ENCODE measurements at places on chromosomes 2 and 18. TPM values are rescaled to one million over a fixed set of nuclear protein-coding genes. Genes with fewer than 3 reads are reported as not detected.

Gene TMEM198
- not detected for total RNA-seq

- no peak for DNase-seq
Observed at GRCh38 chr2:209086761-209087160, 337.1 kb upstream of the MAP2 start.

Gene ZNF385B
- not detected for total RNA-seq

DNA sequence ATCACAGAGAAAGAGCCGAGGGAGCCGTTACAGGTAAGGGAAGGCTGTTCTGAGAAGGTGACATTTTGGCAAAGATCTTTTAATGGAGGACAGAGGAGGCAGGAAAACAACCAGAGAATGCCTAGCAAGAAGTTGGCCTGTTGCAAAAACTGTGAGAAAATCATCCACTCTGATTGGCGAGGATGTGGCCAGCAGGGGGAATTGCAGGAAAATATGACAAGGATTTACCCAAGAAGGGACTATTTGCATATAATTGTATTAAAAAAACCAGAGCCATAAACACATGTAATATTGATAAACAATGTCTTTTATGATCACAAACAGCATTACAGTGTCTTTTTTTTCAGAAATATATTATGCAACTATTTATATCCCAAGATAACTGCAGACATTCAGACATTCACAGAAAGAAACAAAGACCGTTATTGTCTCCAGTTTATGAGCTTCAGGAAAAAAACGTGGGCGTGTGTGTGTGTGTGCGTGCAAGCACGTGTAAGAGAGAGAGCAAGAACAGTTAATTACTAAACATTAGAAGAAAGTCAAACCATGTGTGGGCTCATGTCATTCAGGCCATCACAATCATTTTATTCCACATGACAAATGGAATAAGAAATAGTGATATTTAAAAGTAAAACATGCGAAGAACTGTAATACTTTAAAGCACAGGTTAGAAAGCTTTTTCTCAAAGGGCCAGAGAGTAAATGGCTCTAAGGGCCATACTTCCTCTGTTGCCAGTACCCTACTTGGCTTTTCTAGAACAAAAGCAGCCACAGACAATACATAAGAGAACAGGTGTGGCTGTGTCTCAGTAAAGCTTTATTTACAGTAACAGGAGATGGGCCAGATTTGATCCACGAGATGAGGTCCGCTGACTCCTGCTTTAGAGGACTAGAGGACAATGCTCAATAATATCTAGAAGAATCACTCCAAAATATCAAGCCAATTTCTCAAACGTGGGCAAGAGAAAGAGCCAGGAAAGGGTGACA lies 324.1 kb downstream of the DLGAP1 start:
- no peak for DNase-seq

Gene TMEM200C
- under 0.01 TPM for total RNA-seq

Gene PTPRN
- total RNA-seq: not detected

DNA sequence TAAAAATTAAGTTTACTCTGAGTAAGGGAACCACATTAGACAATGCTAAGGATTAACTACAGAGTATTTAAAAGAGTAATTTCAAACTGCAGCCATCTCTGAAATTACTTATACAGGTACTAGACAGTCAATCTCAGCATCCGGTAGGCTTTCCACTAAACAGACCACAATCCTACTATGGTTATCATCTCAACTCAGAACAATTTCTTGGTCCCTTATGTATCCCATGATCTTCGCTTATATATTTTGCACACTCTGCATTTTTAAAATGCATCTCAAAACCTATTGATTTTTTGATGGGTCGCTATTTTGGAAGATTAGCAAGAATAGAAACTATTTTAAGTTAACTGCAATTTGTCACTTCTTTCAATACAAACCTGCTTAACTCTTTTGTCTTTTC lies 1.4 kb downstream of the PPP4R1 start:
- no peak for DNase-seq

- no peak for DNase-seq
Observed at GRCh38 chr18:45652303-45653080, 37.2 kb downstream of the SLC14A2 start.

DNA sequence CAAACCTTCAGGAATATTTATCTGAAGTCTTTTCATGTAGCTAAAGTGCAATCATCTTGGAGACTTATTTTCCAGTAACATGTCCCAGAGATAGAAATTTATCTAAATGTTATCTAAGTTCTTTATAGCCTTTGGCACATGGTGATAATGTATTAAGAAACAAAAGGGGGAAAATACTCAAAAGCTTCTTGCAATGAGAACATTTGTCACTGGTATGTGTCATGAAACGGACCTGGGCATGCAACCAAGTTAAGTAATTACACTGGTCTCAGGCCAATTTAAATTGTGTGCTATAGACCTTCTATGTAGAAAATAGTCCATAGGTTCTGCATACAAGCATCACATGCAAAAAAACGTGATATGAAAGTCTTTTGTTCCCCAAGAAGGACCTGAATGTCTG lies 136.2 kb downstream of the SLC8A1 start:
- DNase-seq: no peak

DNA sequence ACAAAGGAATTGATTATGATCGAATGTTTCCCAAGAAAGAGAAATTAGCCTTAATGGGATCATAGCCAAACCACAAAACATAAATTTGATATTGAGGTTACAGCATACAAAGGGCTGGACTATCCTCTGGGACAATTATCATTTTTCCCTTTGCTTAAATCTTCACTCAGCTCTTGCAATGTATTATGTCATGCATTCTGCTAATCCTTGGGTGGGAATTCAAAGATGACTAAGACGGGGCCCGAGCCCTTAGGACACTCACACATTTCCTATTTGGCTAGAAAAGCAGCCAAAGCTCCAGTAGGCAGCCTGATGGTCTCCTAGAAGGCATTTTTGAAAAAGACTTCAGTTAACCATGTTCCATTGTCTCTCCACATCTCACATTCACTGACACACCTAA lies 17.2 kb upstream of the NMI start:
- no peak for DNase-seq

DNA sequence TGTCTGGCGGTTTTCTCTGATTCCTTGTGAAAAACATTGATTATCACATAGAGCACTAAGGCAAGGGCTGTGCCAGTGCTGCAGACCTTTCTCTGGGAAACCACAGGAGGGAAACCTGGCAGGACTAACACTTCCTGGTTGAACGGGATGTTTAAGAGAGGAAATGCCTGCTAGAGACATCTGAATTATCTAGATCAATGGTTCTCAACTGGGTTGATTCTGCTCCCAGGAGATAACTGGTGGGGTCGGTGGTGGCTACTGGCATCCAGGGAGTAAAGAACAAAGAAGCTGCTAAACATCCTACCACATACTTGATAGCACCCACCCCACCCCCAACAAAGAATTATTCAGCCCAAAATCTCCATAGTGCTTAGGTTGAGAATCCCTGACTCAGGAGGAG lies 37.5 kb downstream of the DDX18 start:
- DNase-seq: no peak

Gene RAPGEF4
- 17.7 TPM for total RNA-seq

Gene HOXD1
- 4.6 TPM for total RNA-seq

Gene ALPP
- total RNA-seq: not detected

- no peak for DNase-seq
Observed at GRCh38 chr2:154836632-154837031, 138.1 kb downstream of the KCNJ3 start.

Gene FKBP7
- 17.3 TPM for total RNA-seq

DNA sequence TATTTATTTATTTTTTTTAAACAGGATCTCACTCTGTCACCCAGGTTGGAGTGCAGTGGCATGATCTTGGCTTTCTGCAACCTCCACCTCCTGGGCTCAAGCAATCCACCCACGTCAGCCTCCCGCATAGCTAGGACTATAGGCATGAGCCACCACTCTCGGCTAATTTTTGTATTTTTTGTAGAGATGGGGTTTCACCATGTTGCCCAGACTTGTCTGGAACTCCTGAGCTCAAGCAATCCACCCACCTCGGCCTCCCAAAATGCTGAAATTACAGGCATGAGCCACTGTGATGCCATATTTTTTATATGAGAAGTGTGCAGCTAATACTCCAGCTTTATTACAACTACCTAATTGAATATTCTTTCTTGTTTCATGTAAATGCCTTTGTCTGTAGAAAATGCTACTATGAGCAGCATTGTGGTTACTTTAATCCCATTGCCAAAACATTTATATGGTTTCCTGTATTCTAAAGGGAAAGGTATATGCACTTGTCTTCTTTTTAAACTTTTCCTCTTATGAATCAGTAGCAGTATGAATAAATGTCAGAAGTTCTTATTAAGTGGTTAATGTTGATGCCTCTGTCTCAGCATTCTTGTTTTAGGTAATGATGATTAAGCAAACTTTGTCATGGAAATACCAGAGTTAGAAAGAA lies 9.5 kb upstream of the BCL2L11 start:
- no peak for DNase-seq

GRCh38 chr2:40343902-40344301 lies 108.0 kb downstream of the SLC8A1 start:
- DNase-seq: no peak

GRCh38 chr2:147081831-147082230 lies 763.0 kb upstream of the ACVR2A start:
- no peak for DNase-seq

Gene FSIP2
- under 0.01 TPM for total RNA-seq

Gene GCG
- total RNA-seq: not detected

Gene GFPT1
- 19.3 TPM for total RNA-seq

Gene IL18RAP
- total RNA-seq: not detected

Gene UGT1A5
- not detected for total RNA-seq

DNA sequence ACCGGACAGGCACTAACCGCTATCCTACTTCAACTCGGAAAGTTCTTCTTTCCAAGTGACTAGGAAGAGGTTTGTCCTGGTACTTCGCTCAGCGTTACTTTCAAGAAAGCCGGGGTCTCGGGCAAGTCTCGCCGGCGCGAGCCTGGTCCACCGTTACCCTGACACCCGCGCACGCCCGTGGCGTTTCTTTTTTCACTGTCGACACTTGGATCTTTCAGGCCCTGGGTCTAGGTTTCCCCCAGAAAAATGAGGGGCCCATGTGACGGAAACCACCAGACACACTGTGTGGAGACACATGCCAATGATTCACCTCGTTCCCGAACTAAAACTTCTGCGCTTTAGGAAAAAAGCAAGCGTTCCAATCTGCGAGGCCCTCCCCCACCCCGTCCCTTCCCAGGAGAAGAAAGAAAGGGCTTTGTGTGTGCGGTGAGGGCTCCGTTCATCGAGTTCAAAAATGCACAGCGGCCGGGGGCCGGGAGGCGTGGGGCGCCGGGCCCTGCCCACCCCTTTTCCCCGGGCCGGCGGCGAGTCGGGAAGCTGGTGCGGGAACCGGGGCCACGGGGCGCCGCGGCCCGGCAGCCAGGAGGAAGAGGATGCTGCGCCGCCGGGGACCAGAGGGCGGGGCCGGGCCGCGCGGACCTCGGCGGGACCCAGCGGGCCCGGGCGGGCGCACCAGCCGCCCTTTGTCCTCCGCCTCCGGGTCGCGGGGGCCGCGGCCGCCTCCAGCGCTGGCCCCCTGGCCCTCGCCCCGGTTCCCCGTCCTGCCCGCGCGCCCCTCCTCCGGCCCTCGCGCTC lies 2.6 kb downstream of the ZNF521 start:
- DNase-seq: no peak

Measured in dermis microvascular lymphatic vessel endothelial cell (primary cell).